ENCODE measurements at places on chromosomes 3 and 15. TPM values are rescaled to one million over a fixed set of nuclear protein-coding genes. Genes with fewer than 3 reads are reported as not detected.
A peak's percentile ranks its signal among the peaks of the same experiment; 100 is the strongest.

The GPR176 gene
- total RNA-seq, result 2.0 TPM

The STRA6 gene
- 17.2 TPM for total RNA-seq

GRCh38 chr15:63172851-63173451, 15.7 kb upstream of the RPS27L start:
- peak; percentile 50 for DNase-seq

DNA sequence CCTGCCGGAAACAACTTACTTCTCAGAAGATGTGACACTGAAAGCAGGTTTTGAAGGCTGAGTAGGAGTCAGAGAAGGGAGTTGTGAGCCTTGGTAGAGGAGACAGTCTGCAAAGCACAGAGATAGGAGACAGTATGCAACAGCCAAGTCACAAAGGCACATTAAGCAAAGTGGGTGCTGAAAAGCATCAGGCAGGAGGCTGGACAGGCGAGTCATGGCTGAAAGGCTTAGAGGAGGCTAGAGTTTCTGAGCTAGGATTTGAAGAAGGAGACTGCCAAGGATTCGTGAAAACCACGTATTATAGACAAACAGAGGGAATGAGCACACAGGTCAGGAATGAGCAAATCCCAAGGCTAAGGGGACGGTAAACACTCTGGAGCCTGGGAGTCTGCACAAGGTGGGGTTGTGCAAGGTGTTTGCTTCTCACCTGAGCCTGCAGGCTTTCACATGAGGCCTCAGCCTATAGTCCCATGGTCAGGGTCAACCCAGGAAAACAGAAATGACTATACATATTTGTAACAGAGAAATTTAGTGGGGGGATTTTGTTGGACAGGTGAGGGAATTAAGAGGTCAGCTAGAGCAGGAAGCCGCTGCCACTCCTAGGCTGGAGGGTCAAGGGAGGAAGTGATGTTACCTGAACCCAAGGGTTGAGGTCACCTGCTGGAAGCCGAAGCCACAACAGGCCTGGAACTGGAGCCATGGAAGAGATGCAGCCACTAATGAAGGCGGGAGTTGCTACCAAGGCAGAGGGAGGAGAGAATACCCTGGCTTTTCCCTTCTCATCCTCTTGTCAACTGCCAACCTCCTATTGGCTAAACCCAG, 23.1 kb upstream of the TRIM71 start:
- DNase-seq, result peak; percentile 27

DNA sequence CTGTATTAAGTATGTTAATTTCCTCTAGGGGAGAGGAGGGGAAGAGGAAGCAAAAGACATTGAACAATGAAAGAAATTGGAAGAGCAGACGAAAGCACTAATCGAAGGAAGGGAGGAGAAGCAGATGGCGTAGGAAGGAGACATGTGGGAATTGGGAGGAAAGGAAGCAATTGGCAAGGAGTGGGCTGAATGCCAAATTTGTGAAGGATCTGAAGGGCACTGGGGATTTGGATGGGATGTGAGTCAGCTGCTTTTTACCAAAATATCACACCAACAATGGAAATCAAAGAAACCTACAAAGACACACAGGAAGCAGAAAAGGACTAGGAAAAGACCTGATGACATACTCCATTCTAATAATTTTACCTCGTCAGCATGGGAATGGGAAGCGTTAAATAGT, 1029.8 kb downstream of the ROBO1 start:
- peak; percentile 38 for DNase-seq

- no peak for DNase-seq
These were observed 49.8 kb downstream of the BDH1 start for GRCh38 chr3:197505796-197506548.

GRCh38 chr3:106172780-106173179, 304.0 kb upstream of the CBLB start:
- no peak for DNase-seq

DNA sequence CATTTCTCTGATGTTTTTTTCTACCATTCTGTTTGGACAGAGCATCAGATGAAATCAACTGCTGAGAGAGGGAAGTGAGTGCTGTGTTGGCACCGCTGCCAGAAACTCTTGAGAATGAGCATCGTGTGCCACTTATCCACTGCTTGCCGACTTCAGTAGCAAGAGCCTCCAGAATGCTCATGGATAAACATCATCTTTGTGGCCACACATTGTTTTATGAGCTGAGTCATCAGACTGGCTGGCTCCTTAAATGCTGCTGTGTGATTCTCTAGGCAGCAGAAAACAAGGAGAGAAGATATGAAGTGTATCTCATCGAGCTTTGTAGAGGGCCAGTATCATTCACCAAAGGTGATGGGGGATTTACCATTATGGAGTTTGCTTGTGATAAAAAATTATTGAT, 3.4 kb upstream of the DOCK3 start:
- no peak for DNase-seq
